ENCODE measurements at places on chromosomes 2 and 18. TPM values are rescaled to one million over a fixed set of nuclear protein-coding genes. Genes with fewer than 3 reads are reported as not detected.

DNA sequence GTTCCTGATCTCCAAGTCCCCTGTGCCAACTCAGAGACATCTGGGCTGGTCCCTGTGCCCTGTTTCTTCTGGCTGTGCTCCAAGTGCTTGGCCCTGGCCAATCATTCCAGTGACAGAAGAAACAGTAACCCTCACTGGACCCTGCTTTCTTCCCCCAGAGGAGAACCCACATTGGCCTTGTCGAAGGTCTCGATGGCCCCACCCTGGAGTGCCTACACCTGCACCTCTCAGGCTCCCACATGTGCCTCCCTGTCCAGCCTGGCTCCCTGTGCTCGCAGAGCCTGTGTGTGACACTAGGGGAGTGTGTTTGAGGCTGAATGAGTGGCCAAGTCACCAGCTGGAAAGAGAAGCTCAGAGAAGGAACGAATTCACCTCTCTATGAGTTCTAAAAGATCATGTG, 5.9 kb upstream of the MAL start:
- H3K4me3 ChIP-seq, result no peak overlapping the region
- H3K36me3 ChIP-seq, result no peaks in the 10 kb centered on the region
- no peak overlapping the region for H3K27ac ChIP-seq
- no peak for DNase-seq
- peaks cover 16% of the 10 kb centered on the region for H3K4me1 ChIP-seq
- H3K27me3 ChIP-seq, result peaks cover 27% of the 10 kb centered on the region

The B3GNT7 gene
- 89.4 TPM for total RNA-seq

The REEP1 gene
- total RNA-seq, result 1.6 TPM

DNA sequence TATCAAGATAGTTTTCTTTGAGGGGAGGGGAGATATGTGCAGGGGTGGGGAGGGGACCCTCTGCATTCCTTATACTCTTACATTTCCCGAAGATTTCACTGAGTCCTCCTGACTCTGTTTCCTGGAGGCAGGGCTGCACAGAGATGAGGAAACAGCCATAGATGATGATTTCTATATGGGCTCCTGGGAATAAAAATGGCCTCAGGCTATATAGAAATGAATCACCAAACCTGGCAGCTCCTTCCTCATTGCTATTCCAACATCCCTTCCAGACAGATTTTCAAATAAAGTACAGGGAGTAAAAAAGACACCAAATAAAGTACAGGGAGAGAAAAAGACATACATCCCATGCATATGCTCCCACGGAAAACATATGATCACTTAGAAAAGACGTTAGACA, 474.8 kb upstream of the RAB6C start:
- no peak overlapping the region for H3K4me3 ChIP-seq

DNA sequence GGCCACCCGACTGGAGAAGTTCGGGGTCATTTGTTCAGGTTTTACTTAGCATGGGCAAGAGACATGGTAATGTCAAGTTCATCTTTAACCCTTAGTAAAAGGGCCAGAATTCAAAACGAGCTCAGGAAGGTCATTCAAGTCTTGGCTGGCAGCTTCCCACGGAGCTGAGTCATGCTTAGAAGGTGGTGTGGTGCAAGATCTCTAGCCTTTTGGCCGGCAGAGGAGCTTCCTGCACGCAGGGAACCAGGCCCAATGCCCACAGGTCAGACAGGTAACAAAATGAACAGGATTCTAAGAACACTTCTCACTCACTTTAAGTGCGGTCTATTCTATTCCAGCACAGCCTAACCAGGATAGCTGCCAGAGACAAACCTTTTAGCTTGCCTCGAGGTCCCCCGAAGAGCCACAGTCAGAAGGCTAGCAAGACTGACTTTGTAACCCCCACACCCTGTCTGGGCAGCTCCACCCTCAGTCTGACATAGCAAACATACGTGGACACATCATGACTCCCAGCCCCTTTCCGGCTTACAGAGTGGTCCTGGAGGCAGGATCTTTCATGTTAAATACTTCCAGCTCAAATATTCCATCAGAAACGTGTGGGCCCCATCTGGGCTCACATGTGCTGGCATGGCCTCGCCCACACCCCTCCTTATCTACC, 292.7 kb downstream of the BCL11A start:
- H3K27ac ChIP-seq, result no peak overlapping the region
- no peak for DNase-seq
- H3K4me3 ChIP-seq, result no peak overlapping the region
- no peaks in the 10 kb centered on the region for H3K4me1 ChIP-seq
- H3K27me3 ChIP-seq, result no peaks in the 10 kb centered on the region

- H3K27me3 ChIP-seq, result no peaks in the 10 kb centered on the region
- no peak overlapping the region for H3K4me3 ChIP-seq
- H3K36me3 ChIP-seq, result no peaks in the 10 kb centered on the region
- H3K27ac ChIP-seq, result no peak overlapping the region
Observed at GRCh38 chr2:44883356-44883755, 58.1 kb upstream of the SIX3 start.

DNA sequence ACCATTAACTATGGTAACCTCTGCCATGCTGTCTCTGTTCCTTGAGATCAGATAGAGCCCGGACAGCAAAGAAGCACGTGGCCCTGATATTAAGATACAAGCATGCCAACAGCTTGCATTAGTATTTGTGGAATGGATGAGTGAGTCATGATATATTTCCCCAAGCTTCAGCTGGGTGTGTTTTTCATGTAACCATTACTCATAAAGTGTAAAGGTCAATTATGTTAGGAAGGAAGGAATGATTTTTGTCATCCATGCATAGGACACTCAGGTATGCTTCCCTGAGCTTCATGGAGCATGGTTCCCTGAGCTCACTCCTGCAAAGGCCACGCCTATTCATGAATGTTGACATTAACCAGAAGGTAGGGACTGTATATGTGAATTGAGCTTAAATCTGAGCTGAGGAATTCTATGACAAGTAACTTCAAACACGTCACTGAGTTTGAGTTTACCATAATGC, 74.6 kb downstream of the ARL4C start:
- no peak for DNase-seq
- peaks cover 14% of the 10 kb centered on the region for H3K4me1 ChIP-seq
- no peak overlapping the region for H3K27ac ChIP-seq

DNA sequence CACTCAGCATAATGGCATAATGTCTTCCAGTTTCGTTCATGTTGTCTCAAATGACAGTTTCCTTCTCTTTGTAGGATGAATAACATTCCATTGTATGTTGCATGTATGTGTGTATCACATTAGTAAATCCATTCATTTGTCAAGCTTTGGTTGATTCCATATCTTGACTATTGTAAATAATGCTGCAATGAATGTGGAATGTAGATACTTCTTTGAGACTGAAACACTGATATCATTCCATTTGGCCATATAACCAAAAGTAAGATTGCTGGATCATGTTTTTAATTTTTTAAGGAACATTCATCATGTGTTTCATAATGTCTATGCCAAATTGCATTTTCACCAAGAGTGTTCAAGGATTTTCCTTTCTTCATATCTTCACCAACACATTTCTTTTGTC, 1711.4 kb upstream of the PIK3C3 start:
- no peak overlapping the region for H3K4me3 ChIP-seq
- no peak for DNase-seq
- H3K27ac ChIP-seq, result no peak overlapping the region
- H3K36me3 ChIP-seq, result no peaks in the 10 kb centered on the region

- H3K4me3 ChIP-seq, result no peak overlapping the region
- H3K4me1 ChIP-seq, result peaks cover 18% of the 10 kb centered on the region
- H3K27ac ChIP-seq, result no peak overlapping the region
- no peak for DNase-seq
Observed at GRCh38 chr2:26904839-26905238, 56.9 kb downstream of the DPYSL5 start.

- peaks cover 31% of the 10 kb centered on the region for H3K4me1 ChIP-seq
- H3K36me3 ChIP-seq, result no peaks in the 10 kb centered on the region
- H3K27me3 ChIP-seq, result no peaks in the 10 kb centered on the region
- H3K4me3 ChIP-seq, result no peak overlapping the region
- DNase-seq, result no peak
- peak overlapping the region; percentile 70 for H3K27ac ChIP-seq
Observed at GRCh38 chr2:47193607-47194006, 38.5 kb upstream of the STPG4 start.

DNA sequence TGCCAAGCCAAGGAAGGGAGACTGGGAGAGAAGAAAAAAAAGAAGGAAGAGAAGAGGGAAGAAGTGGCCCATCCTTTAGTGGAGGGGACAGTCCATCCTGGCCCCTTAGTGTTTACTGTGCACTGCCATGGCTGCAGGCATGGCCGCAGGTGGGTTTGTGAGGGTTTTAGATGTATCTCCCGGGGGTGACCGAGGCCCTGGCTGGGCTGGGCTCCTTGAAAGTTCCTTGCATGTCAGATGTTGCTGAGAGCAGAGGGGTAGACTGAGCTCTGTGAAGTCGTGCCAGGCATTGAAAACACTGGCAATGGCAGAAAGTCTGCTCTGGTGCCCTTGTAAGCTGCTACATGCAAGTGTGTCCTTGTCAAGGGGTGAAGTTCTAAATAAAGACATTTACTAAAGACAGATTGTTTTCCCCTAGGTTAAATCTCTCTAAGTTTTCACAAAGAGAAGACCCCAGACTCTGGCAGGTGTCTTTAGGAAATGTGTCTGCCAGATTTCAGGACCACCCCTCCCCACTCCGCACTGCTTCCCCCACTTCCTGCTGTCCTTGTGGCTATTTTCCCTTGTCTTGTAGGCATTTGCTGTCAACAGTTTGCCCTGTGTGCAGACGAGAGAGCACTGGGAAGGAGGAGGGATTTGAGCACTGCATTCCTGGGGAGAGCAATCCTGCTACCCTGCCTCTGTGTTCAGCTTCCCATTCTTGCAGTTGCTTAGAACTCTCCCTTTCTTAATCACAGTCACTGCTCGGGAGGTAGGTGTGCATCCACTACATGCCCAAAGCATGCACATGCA, 68.4 kb downstream of the ACOXL start:
- peaks cover 8% of the 10 kb centered on the region for H3K36me3 ChIP-seq
- 0 out of 2 replicates have a peak overlapping the region, but pooled peaks have one; percentile 65 for H3K27ac ChIP-seq
- peaks cover 29% of the 10 kb centered on the region for H3K4me1 ChIP-seq
- DNase-seq, result peak; percentile 28
- H3K4me3 ChIP-seq, result no peak overlapping the region

The HNRNPA3 gene
- 158 TPM for total RNA-seq

DNA sequence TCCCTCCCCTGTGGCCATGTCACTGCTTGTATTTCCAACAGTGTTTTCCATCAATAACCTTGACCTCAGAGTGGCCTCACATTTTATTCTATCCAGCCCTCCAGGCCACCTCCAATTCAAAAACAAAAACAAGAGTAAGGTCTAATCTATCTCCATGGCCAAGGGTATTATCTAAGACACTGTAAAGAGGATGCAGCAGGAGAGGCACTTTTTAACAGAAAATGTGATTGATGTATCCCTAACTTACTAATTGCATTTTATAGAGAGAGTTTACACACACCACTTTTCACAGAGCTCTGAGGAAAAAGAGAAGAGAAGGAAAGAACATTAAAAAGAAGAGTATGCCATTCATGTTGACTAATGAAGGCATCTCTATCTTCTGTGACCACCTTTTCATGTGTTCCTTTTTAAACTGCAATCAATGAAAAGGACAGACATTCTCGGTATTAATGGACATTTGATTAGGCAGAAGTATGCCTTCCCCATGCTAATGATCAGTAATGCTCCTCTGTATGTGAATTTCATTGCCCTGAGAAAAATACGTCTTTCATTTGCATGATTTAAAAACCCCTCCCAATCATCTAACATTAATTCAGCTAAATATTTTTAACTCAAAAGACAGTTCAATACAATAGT, 653.3 kb upstream of the POU3F3 start:
- no peaks in the 10 kb centered on the region for H3K4me1 ChIP-seq
- no peak overlapping the region for H3K27ac ChIP-seq
- H3K27me3 ChIP-seq, result no peaks in the 10 kb centered on the region
- H3K36me3 ChIP-seq, result no peaks in the 10 kb centered on the region
- H3K4me3 ChIP-seq, result no peak overlapping the region
- no peak for DNase-seq

- H3K4me1 ChIP-seq, result peaks cover 10% of the 10 kb centered on the region
- H3K27ac ChIP-seq, result no peak overlapping the region
- H3K27me3 ChIP-seq, result no peaks in the 10 kb centered on the region
- DNase-seq, result no peak
Observed at GRCh38 chr2:205636549-205637319, 45.6 kb upstream of the NRP2 start.

DNA sequence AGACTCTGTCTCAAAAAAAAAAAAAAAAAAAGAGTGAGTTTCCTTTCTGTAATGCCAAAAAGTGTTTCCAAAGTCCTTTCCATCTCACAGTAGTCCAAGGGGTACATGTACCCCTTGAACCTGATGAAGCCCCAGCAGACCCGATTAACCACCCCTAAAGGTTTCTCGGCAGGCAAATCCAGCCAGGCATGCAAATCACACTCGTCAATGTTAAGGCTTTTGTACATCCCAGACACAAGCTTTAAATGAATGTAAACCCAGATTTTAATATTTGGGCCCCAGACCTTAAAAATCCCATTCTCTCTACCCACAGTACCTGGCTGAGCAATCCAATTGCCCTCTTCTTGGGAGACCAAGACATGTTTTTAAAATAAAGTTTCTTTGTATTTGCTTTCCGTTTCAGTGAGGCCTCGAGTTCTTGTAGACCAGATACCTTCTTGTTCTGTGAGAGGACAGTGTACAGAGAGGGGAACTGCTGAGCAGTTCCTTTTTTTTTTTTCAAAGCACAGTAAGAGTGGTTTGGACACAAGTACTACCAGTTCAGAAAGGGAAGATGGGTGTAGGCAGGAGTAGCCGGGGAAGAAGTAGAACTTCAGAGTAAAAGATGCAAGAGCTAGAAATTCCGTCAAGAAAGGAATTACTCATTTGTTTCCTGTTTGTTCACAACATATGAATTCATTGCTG, at the start of gene NLRC4:
Gene NLRC4, minus strand, starts transcription at position 465 of the 684 bp plus-strand sequence. CDS start 8,111 bp downstream, outside the sequence.
- no peak within 1 kb of the TSS for H3K4me3 ChIP-seq
- H3K27ac ChIP-seq, result no peak within 1 kb of the TSS
- H3K27me3 ChIP-seq, result no peaks in the 10 kb centered on the region
- H3K4me1 ChIP-seq, result no peaks in the 10 kb centered on the region

The GPR35 gene
- 0.39 TPM for total RNA-seq

DNA sequence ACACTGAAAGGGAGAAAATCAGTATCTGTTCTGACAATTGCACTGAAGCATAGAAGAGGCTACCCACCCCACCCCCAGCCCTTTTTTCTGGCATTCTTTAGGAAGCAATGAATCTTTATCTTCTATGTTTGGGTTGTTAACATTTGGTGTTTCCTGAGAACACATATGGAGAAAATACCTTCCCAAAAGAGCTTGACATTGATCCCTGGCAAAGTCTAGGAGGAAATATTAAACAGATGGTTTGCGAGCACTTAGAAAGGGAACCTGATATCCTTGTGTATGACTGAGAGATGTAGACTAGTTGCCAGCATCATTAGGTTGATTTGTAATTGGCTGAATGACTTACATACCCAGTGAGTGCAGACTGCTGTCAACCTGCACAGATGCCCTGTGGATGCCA, 42.9 kb downstream of the DOK1 start:
- no peak overlapping the region for H3K4me3 ChIP-seq
- no peaks in the 10 kb centered on the region for H3K27me3 ChIP-seq
- no peak for DNase-seq
- no peaks in the 10 kb centered on the region for H3K4me1 ChIP-seq
- H3K27ac ChIP-seq, result no peak overlapping the region

- no peaks in the 10 kb centered on the region for H3K36me3 ChIP-seq
- peaks cover 33% of the 10 kb centered on the region for H3K4me1 ChIP-seq
- peak; percentile 83 for DNase-seq
Observed at GRCh38 chr2:88600038-88600465, 27.2 kb downstream of the EIF2AK3 start.

- H3K27ac ChIP-seq, result no peak overlapping the region
- H3K36me3 ChIP-seq, result no peaks in the 10 kb centered on the region
- no peaks in the 10 kb centered on the region for H3K4me1 ChIP-seq
- no peak overlapping the region for H3K4me3 ChIP-seq
- no peaks in the 10 kb centered on the region for H3K27me3 ChIP-seq
Observed at GRCh38 chr2:239157771-239158170, 243.0 kb downstream of the HDAC4 start.
